Urothelium cell line (cell line): ENCODE measurements at places on chromosomes 3 and 15.
A peak's percentile ranks its signal among the peaks of the same experiment; 100 is the strongest.

GRCh38 chr15:99409560-99409959 is 156.2 kb upstream of the MEF2A start:
- DNase-seq = no peak

GRCh38 chr15:98855067-98855814 is 152.4 kb downstream of the PGPEP1L start:
- DNase-seq = no peak

- no peak for DNase-seq
Observed at GRCh38 chr15:64697911-64698369, 77.4 kb downstream of the RBPMS2 start.

- DNase-seq = no peak
Observed at GRCh38 chr15:37536967-37537605, 397.4 kb upstream of the TMCO5A start.

DNA sequence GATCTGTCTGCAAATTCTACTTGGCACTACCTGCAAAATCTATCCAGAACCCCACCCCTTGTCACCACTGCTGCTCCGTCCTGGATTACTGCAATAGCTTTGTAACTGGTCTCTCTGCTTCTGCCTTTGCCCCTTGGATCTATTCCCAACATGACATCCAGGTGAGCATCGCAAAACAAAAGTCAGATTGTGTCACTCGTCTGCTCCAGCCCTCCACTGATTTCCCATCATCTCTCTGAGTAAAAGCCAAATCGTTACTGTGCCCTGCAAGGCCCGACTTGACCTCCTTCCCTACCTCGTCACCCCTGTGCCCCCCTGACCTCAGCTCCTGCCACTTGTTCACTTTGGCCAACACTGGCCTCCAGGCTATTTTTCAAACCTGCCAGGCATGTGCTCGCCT is 9.4 kb downstream of the SPTBN5 start:
- DNase-seq = no peak

- DNase-seq = no peak
Observed at GRCh38 chr3:42751609-42752008, 21.4 kb downstream of the CCDC13 start.

DNA sequence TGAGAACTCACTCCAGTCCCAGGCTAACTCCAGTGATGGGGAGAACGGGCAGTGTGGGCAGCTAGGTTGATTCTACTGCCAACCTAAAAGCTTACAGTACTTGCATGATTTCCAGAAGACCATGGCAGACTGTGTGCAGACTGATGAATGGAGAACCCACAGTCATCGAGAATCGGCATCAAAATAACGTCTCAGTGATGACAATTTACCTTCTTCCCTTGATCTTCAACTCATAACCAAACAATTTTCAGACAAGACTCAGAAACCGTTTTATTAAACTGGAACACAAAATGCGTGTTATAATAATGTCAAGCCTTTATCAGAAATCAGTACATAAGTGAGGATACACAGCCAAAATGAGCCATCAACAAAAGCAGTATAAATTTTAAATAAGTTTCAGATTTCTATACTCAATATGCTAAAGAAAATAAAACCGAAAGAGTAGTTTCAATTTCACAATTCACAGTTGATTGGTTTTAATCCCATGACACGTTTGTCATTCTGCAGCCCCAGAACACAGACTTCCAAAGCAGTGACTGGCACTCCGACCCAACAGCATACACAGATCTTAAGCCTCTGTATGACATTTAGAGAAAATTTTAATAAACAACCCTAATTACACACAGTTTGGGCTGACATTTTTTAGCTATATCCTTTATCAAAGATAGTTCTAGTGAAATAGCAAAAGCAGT is 54.5 kb downstream of the ZMAT3 start:
- no peak for DNase-seq

GRCh38 chr3:165549037-165549436 is 288.2 kb downstream of the BCHE start:
- DNase-seq = no peak

DNA sequence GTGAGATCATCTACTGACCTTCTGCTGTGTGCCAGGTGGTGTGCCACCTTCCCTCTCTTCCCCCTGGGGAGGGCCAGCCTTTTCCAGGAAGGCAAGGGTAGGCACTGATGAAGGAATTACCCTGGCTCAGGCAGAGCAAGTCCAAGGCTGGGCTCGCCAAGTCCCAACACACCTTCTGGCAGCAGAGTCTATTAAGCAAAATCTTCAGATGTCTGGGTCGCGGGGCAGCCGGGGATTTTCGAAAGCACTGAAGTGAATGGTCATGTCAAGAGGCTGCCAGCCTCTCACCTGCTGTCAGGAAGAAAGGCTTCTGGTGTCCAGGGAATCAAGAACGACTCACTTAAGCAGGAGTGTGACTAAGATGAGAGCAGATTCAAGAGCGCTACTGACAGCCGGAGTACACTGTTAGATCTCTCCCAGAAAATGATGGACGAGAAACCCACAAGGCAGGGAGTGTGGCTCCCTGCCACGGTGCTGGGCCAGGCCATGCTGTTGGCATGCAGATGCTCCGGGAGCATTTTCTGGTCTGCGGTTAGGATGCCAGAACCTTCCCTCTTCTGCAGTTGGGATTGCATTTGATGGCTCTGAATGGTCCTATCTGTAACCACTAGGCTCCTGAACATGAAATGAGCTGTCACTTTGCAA is 479.8 kb downstream of the SHQ1 start:
- DNase-seq = no peak

GRCh38 chr3:194707147-194707540 is 21.5 kb downstream of the FAM43A start:
- no peak for DNase-seq

- no peak for DNase-seq
Observed at GRCh38 chr3:13028010-13028821, 45.0 kb downstream of the IQSEC1 start.

GRCh38 chr15:40543631-40544294 is 21.1 kb downstream of the CCDC32 start:
- DNase-seq = no peak

DNA sequence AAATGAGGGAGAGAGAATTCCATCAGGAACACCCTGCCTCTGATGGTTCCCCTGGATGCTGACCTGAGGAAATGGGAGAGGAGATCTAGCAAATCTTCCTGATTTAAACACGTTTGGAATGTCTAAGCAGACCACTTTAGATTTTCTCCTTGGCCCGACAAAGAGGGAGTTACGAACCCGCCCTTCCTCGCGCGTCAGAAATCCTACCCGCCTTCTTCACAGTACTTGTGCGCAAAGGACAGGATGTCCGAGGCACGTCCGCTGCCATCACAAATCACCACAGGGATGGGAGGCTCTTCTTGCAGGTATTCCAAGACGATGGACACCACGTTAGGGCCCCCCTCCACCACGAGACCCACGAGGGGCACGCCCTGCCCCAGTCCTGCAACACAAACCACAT is 38.6 kb downstream of the TRPM1 start:
- no peak for DNase-seq

DNA sequence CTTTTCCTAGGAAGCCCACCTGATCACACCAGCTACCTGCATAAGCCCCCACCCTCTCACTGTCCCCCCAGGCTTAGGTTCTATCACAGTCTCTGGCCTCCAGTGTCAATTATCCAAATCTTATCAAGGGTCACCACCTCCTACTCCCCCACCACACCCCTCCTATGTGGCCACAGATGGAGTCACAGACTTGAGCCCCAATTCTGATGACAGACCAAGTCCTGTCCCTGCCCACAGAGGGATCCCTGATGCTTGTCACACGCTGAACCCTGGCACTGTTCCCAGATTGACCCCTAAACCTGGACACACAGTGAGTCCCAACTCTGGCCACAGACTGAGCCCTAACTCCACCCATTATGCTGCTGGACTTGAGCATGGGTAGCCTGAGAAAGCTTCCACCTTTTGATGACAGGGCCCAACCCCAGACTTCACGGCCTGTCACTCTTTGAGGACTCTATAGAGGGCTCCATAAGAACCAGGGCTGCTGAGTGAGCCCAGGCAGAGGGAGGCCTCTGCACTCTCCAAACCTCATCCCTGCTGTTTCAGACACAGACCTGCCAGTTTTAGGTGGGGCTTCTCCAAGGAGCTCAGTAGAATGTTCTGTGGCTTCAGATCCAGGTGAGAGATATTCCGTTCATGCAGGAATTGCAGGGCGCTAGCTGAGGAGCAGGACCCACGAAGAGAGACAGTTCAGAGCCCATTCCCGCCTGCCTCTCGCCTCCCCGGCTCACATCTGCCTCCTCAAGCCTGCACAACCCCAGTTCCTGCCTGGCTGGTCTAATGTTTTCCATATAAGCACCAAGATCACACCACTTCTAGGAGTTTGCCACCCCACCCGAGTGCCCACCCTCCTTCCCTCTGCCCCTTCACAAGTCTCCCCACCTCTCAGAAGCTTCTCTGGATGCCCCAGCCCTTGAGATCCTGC is 1.8 kb downstream of the ULK3 start:
- DNase-seq = no peak

DNA sequence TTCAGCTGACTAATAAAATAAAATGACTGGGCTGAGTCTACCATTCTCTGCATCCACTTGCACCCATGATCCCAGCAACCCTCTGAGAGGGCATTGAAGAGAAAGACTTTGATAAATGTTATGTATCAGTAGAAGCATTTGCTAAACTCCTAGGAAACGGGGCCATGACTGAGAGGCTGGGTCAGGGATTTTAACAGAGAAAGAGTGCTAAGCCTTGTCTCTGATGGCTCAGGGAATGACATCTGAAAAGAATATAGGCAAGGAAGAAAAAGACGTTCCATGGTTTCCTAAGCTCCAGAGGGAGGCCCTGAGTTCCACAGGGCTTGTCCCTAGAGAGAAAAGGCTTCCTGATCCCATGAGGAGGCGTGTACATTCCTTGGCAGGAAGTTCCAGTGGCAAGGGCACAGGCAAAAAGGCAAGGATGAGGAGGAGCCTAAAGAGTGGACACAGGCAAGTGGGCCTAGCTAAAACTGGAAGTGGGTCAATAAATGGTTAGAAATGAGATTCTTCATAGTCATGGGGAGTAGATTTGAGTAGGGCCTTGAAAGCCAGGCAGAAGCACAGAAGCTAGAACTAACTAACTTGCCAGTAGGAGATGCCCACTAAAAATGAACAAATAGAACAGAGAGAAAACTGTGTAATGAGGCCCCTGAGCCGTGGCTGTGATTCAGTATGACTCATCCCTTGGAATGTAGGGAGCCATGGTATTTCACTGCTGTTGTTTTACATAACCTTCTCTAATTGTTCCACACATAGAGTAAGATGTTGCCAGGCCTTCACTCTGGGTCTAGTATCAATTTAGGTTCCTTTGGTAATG is 44.9 kb upstream of the MANF start:
- DNase-seq = peak; percentile 87

- DNase-seq = no peak
Observed at GRCh38 chr3:151248772-151249337, 29.5 kb downstream of the P2RY14 start.

DNA sequence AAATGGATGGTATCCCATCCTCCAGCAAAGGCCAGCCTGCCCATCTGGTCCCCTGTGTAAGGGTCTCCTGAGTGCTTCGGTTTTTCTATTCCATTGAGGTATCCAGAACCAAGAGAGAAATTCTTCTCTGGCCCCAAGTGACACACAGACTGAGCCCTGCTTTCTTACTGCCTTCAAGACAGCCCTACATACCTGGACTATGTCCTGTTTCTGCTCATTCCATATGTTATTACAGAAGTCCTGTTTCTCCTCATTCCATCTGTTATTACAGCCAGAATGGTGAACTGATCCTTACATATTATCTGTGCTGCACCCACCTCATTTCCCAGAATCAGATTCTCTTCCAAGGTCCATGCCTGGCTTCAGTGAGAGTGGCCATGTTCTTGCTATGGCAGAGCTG is 115.2 kb downstream of the DCLK3 start:
- DNase-seq = no peak

GRCh38 chr15:63999177-63999576 is 47.1 kb downstream of the DAPK2 start:
- no peak for DNase-seq

DNA sequence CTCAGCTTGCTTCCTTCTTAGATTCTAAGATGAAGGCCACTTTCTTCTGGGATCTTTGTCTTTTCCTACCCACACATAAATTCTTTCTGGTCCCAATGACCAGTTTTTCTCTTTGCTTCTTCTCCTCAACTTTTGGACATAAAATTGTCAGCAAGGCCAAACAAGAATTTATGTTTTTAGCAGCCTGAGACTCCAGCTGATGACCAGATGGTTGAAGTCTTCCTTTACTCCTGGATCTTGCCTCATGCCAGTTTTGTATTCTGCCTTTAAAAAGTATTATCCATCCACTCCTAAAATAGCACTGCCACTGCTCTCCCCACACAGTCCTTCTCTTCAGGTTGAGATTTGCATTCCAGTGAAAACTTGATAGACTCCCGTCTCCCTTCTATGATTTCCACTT is 236.0 kb downstream of the VPS13C start:
- DNase-seq = no peak

DNA sequence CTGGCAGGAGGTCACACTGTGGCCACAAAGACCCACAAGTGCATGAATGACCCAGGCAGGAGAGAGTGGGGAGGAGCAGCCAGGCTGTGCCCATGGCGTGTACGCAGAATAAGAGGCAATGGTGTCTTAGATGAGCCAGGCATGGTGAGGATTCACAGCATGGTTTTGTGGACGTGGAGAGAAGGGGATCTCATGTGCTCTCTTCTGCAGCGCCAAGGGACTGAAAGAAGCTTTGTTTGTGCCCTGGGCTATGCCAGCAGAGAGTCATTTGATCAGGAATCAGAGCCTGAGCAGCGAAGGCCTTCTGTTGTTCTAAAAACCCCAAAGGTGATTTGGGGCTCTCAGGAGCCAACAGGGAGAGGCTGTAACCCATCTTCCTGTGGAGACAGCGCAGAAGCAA is 18.7 kb upstream of the RPP14 start:
- no peak for DNase-seq

- DNase-seq = no peak
Observed at GRCh38 chr3:125145751-125146475, 66.6 kb downstream of the SLC12A8 start.

- no peak for DNase-seq
Observed at GRCh38 chr3:114011059-114011797, 45.1 kb downstream of the CCDC191 start.

- DNase-seq = no peak
Observed at GRCh38 chr3:56115698-56116097, 352.6 kb downstream of the ERC2 start.

DNA sequence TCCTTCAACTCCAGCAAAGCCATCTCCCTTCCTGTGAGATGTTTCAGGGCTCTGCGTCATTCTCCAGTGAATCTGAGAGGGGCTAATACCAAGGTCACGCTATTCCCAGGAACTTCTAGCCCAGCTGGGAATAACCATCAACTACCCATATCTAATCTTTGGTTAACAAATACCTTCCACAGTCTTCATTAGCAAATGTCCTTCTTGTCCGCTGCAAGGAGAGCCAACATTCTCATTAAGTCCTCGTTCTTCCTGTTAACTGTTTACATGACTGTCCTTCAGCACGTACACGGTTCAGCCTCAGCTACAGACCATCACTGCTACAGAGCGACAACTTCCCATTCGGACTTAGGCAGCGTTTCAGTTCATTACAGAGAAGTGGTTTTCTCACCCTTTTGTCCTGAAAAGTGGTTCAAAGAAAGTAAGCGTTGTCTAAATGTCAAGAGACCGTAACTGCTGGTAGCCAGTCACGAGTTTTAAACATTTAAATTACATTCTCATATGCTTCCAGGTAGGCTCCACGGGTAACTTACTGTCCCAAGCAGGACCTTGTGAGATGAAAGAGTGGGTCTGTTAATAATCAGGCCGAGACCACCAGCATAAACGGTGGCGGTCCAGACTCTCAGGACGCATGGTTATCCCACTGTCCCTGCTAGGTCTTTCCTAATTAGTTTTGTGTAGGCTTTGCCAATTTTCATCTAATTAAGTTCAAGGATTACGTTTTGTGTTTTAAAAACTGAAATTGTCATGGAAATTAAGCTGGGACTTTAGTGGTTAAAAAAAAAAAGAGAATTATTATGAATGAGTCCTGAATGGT is 63.8 kb downstream of the CHSY1 start:
- DNase-seq = no peak

GRCh38 chr3:170117134-170117533 is 64.4 kb downstream of the PHC3 start:
- no peak for DNase-seq
